Stimulated activated CD4-positive, alpha-beta T cell treated with anti-CD3 and anti-CD28 coated beads, Interleukin-4, amount 100 ng/mL, for 24 hours (primary cell): ENCODE measurements at places on chromosomes 5 and 9.

GRCh38 chr9:112245126-112245525, 70.0 kb upstream of the SUSD1 start:
- DNase-seq: no peak

DNA sequence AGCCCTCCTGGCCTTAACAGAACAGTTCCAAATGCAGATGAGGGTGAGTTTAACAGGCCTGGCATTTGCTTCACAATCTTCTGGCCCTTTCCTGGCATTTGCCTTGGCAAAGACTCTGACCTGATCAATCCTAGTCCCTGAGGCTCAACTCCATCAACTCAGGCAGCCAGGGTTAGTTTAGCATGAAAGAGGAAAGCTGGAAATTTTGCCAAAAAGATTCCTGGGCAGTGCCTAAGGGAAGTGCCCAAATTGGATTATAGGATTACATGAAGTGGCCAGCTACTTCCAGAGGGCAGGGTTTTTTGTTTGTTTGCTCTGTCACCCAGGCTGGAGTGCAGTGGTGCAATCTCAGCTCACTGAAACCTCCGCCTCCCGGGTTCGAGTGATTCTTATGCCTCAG, 36.8 kb downstream of the PCDHAC2 start:
- DNase-seq: no peak

GRCh38 chr9:32376285-32376684, 8.2 kb upstream of the ACO1 start:
- DNase-seq: no peak

DNA sequence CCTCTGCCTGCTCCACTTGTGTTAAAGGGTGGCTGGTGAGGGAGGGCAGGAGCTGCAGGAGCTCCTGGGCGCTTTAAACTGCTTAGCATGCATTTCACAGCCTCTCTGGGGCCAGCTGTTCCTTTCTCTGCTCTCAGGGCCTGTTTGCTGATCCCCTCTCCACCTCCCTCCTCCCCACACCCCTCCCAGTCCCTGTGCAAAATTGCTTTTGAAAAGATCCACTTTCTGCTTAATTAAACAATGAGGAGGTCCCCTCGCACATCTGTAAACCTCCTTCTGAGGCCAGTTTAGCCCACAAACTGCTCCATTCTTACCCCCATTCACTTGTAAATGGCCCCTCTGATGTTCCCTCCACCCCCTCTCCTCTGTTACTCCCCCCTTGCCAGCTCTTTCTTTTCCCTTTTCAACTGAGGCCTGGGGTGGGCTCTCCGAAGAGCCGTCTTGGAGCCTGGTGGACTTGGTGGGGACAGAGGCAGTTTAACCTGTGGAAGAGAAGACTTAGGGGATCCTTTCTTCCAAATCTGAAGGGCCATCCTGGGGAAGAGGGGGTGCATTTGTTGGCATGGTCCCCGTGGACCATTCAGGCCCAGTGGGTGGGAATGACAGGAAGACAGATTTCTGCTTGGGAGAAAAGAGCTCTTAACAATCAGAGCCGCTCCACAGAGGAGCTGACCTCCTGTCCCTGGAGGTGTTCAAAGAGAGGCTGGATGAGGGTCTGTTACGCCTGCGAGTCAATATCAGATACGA, 12.0 kb downstream of the URM1 start:
- no peak for DNase-seq

GRCh38 chr5:161093100-161093499, 241.1 kb upstream of the ATP10B start:
- DNase-seq: no peak

GRCh38 chr5:138601444-138601843, 26.2 kb upstream of the HSPA9 start:
- DNase-seq: no peak

DNA sequence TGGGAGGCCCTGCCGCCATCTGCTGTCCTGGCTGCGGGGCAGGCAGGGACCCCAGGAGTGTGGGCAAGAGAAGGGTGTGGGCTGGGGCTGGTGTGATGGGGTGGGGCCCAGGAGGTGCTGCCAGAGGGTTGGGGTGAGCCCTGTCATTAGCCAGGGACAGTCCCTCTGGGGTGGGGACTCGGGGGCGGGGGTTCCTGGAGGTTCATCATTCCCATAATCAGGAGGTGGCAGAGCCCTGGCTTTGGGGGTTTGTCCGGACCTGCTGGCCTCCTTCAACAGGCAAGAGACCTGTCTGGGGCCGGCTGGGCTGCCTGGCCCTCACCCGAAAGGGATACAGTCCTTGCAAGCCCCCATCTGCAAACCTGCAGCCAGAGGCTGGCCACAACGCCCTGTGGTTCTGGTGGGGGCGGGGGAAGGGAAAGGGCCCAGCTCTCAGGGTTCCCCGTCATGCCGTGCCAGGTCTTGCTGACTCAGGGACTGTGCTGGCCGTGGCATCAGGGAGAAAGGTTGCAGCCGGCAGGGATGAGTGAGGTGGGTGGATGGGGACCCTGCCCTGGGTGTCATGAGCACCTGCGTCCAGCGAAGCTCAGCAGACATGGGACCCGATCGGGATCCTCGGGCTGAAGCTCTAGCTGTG, 65.2 kb downstream of the MRPL36 start:
- DNase-seq: peak; percentile 0

- no peak for DNase-seq
Observed at GRCh38 chr9:137502008-137502911, 43.1 kb upstream of the NSMF start.

DNA sequence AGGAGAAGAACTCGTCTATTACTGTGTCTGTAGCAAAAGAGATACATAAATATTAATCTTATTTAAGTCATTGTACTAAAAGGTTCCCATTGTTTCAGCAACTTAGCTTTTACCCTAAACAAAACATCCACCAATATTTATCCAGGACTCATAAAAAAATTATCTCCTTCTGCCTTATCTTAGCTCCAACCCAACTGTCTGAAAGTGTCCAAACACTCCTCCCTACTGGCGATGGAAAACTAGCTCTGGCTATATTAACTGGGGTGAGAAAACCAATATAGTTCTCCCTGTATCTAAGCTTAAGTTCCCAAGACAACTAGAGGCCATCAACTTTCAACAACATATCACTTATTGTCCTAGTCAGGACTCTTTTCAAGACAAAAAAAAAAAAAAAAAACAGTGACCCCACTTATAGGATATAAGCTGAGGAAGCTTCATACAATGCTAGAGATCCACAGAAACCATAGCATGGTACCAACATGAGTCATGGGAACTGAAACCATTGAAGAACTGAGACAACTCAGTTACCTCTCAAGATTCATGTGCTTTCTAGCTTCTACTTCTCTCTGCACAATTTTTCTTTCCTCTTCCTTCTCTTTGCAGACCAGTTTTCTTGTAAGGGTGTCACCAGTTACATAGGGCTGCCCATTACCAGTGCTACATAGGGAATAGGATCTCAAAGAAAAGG, 150.7 kb upstream of the RASA1 start:
- DNase-seq: peak; percentile 17

GRCh38 chr5:143445776-143446175, 42.3 kb upstream of the NR3C1 start:
- no peak for DNase-seq

DNA sequence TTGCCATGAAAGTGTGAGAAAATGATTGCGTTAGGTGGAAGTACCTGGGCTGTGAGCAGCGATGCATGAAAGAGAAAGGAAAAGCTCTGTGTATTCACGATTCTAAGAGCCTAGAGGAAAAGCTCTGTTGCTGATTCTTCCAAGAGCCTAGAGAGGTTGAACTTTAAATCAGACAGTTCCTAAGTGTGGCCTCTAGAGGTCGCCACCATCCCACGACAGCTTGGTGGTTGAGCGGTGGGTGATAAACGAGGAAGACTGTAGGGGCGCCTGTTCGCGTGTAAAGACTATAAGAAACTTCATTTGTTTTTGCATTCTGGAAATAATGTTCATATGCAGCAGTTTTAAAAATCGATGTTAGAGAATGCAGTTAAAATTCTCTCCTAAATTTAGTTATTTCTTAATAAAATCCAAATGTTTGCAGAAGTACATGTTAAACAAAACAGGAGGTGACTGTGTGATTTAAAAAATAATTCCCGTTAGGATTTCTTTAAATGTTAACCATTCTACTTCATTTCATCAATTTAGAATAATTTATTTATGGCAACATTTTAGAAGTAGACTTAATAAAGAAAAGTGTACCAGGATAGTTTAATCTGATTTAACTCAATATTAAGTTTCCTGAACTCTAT, 107.7 kb downstream of the TENT4A start:
- peak; percentile 49 for DNase-seq

DNA sequence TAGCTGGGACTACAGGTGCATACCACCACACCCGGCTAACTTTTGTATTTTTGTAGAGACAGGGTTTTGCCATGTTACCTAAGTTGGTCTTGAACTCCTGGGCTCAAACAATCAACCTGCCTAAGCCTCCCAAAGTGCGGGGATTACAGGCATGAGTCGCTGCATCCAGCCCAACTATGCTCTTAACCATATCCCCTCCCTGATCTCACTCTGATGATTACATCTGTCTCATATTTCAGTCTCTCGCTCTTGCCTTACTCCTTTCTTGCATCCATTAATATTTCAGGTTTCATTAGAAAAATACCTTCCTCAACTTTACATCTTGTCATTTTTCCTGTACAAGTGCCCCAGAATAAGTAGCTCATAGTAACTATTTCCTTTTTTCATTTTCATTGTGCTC, 61.0 kb upstream of the BASP1 start:
- no peak for DNase-seq

DNA sequence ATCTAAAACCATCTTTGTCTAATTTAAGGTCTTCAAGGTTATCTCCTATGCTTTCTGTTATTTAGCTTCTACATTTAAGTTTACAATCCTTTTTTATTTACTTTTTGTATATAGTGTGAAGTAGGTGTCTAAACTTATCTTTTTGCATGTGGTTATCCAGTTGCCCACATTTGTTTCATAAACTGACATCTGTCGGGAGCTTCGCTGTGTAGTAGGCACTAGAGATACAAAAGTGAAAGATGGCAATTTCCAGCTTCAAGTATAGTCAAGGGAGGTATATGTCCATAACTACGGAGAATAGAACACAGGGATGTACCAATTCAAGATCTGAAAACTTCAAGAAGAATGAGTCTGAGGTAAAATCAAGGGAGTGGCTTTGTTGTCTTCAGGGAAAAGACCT, 38.7 kb upstream of the ELL2 start:
- no peak for DNase-seq

DNA sequence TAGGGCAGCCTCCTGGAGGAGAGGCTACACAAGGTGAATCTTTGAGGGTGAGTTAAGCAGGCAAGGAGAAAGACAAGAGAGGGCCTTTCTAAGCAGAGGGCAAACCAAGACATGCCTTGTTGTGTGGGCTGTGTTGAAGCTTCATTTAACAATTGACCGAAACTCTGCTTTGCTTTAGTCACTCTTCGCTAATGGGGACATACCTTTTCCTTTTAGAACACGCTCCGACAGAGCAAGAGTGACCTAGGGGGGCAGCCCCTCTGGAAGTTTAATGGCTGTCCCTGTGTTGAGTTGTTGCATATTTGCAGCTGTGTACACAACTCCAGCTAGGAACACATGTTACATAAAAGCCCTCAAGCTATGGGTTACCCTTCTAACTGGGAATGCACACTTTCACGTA, 218.1 kb upstream of the WWC1 start:
- DNase-seq: no peak
